ENCODE measurements at places on chromosomes 1 and 21. TPM values are rescaled to one million over a fixed set of nuclear protein-coding genes. Genes with fewer than 3 reads are reported as not detected.
A peak's percentile ranks its signal among the peaks of the same experiment; 100 is the strongest.

The IL20 gene
- total RNA-seq: not detected

The PDZK1IP1 gene
- not detected for total RNA-seq

GRCh38 chr1:40199126-40199525, 37.9 kb downstream of the RLF start:
- DNase-seq: no peak

GRCh38 chr1:94239796-94240195, 2.4 kb upstream of the ARHGAP29 start:
- DNase-seq: no peak

- no peak for DNase-seq
These were observed 344.5 kb downstream of the PDE4B start for GRCh38 chr1:66137235-66137634.

DNA sequence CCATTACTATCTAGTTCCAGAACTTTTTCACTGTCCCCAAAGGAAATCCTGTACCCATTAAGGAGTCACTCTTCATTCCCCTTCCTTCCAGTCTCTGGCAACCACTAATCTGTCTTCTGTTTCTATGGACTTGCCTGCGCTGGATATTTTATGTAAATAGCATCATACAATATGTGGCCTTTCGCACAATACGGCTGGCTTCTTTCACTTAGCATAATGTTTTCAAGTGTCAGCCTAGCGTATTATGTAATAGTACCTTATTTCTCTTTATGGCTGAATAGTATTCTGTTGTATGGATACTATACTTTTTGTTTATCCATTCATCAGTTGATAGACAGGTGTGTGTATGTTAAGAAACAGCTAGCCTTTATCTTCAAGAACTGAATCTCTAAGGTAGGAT, 14.3 kb downstream of the ATF3 start:
- no peak for DNase-seq

- DNase-seq: peak; percentile 83
These were observed 103.9 kb downstream of the ZBTB18 start for GRCh38 chr1:244154872-244155531.

DNA sequence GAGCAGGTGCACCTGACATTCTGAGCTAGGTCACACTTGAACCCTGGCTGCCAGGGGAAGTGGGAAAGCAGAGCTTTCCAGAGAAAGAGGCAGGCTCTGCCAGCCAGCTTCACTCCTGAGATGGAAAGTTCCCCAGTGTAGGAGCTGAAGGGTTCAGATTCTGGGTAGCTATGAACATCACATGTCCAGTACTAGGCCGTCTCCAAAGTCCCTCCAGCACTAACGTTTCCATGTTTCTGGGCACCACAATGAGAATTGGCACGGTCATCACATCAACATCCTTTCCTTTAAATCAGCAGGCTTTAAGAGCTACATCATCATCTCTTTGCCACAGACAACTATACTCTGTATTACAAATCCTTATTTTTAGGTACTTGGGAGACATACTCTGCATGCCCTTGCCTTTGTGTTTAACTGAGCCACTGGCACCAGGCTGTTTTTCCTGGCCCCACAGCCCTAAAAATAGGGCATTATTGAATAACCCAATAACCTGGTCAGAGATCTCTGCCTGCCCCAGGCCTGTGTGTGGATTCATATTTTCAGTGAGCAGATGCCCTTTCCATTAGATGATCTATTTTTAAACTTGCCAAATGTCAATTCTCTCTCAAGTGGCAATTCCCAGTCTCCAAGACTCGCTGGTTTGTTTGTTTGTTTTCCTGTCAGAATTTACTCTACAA, 35.4 kb upstream of the USP24 start:
- no peak for DNase-seq

GRCh38 chr1:206933333-206933945, 11.7 kb upstream of the FCMR start:
- peak; percentile 32 for DNase-seq

GRCh38 chr21:16047904-16048303, 318.1 kb downstream of the USP25 start:
- DNase-seq: no peak

DNA sequence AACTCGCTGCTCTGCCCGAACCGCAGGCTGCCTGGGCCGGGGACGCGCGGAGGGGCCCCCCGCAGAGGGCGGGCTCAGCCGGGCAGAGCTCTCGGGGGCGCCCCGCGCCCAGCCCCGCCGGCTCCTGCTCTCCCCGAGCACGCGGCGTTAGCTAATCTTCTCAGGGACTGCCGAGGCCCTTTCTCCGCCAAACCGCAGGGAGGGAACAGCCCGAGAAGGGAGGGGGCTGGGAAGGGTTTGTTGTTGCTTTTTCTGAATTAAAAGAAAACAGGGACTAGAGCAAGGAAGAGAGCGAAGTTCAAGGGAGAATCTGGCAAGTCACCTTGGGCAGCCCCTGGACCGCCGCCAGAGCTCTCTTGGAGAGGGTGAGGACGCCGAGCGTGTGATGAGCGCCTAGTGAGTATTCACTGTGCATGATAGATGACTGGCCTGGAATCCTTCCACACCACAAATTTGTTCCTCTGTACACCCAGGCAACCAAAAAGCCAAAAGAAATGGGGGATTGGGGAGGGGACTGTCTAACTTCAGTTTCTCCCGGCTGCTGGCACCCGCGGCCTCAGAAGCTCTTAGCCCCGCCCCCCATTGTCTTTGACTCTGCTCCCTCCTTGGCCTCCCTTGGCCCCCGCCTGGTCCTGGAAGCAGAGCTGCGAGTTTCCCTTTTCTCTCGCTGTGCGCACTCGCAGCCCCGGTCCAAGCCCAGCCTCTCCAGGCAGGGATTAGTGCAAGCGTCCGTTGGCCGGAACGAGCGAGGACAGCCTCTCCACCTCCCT, 19.7 kb upstream of the LMX1A start:
- DNase-seq: peak; percentile 99

The OR10J1 gene
- not detected for total RNA-seq

The PRRX1 gene
- total RNA-seq: 1.2 TPM

GRCh38 chr1:237197470-237198425, 155.8 kb downstream of the RYR2 start:
- DNase-seq: no peak

DNA sequence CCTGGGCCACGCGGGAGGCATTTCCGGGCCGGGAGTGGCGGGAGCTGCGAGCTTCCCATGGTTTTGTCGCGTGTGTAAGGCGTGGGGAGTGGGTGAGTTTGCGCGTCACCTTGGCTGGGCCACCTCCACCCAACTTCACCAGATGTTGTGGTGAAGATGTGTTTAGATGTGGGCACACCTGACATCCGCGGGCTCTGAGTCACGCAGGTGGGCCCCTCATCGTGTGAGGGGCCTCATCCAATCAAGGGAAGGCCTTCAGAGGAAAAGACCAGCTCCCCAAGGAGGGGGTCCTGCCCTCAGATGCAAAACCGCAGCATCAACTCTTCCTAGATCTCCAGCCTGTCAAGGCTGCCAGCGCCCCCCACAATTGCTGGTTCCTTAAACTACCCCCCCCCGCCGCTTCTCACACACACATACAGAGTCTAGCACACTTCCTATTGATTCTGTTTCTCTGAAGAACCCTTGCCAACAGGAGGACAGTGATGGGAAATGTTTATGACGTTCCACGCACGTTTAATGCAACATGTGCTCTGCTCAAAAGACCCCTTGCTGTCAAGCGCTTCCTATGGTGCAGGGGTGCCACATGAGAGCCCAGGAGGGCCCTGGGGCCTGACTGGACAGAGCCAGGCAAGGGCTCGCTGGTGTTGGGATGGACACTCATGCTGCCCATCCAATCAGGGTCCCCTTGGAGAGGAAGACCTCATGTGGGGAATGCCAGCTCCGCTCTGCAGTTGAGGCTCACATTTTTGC, 11.9 kb downstream of the ACTRT2 start:
- DNase-seq: no peak

GRCh38 chr1:10623686-10624145, 149.0 kb downstream of the PEX14 start:
- no peak for DNase-seq

DNA sequence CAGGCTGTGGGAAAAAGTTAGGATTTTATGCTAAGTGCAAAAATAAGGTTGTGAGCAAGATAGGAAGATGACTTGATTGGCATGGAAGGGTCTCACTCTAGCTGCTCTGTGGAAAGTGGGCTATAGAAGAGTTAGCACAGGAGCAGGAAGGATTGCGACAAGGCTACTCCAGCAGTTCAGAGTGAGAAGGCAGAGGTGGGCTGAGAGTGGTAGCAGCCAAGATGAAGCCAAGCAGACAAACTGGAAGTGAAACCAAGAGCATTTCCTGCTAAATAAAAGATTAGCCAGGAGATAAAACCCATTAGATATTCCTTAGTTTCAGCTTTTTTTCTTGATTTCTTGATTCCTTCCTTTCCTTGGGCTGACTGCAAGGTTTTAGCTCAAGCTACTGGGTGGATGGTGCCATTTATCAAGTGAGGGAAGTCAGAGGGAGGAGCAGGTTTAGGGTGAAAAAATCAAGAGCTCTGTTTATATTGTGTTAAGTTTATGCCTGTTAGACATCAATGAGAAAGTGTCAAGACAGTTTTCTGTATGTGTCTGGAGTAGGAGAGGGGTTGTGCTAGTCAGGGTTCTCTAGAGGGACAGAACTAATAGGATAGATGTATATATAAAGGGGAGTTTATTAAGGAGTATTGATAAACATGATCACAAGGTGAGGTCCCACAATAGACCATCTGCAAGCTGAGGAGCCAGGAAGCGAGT, 33.1 kb upstream of the ZNF644 start:
- DNase-seq: no peak

DNA sequence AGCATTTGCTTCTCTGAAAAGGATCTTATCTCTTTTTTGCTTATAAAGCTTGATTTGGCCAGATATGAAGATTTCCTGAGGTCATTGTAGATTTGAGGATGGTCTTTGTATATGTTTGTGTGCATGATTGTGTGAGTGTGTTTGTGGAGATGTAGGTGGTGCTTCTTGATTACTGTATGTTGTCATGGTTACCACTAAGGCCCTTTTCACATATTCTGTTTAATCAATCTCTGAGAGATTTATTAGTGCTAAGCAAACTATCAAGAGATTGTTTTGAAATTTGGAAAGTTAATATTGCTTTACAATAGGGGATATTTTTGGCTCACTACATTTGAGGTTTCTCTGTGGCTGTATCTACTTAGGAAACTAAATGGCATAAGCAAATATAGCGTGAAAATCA, 191.7 kb downstream of the S1PR1 start:
- DNase-seq: no peak

- DNase-seq: no peak
These were observed 45.5 kb upstream of the CCDC190 start for GRCh38 chr1:162906485-162906884.

- DNase-seq: no peak
These were observed 357.2 kb downstream of the COL11A1 start for GRCh38 chr1:102751111-102751510.

DNA sequence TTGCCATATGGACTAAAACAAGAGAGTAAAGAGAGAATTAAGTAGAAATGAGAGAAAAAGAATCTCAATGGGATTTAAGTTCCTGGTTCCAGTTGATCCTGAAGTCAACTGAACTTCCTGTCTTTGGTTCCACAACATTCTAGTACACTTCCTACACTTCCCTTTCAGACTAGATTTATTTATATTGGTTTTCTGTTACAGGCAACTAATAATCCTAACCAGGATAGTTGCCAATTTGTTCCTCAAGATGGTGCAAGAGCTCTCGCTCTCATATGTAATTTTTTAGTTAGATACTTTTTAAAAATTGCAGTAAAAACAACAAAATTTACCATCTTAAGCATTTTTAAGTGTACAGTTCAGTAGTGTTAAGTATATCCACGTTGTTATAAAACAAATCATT, 28.8 kb upstream of the TRIM45 start:
- DNase-seq: no peak

The PCP4L1 gene
- not detected for total RNA-seq

GRCh38 chr1:172451002-172451443, 7.2 kb upstream of the PIGC start:
- peak; percentile 37 for DNase-seq

GRCh38 chr1:225822655-225823403, 12.9 kb downstream of the EPHX1 start:
- no peak for DNase-seq

GRCh38 chr1:43774359-43774758, 67.0 kb downstream of the ST3GAL3 start:
- DNase-seq: peak; percentile 62

The C1orf52 gene
- total RNA-seq: 16.4 TPM

DNA sequence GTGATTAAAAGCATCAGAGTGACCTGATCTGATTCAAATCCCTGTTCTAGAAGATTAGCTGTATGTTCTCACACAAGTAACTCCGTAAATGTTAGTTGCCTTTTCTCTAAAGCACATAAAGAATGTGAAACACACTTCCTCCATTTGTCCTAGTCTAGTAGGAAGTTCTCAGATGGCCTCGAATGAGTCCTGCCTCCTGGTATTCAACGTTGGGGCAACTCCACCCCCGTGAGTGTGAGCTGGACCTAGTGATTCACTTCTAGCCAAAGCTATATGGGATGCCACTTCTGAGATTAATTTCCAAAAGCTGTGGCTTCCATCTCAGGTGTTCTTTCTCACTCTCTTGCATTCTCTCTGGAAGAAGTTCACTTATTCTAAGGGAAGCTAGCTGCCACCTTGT, 267.6 kb downstream of the GPATCH2 start:
- DNase-seq: peak; percentile 20

The L1TD1 gene
- not detected for total RNA-seq

- peak; percentile 24 for DNase-seq
These were observed 371.8 kb downstream of the HHAT start for GRCh38 chr1:210700511-210700910.

DNA sequence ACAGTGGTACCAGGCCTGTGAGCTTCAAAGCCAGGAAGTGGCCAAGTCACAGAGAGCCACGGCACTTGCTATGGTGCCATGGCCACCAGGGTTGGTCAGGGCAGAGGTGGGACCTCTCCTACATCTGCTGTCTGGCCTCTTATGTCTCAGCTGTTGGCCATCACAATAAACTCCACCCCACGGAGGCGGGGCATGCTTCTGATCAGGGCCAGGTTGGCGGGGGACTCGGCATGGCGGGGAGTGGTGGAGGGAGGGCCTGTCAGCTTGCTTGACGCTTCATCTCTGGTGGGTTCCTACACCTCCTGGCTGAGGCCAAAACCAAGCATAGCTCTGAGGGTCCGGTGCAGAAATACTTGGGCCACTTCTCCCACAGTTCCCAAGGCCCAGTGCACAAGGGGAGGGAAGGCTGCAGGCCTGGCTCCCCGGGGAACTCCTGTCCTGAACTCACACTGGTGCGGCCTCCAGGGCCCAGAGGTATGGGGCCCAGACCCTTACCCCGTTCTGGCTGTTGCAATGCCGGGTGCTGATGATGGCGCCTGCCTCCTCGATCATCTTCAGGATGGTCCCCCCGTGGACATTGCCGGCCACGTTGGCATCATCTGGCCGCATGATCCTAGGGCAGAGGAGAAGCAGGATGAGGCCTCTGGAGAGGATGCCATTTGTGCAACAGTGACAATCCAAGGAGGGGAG, 44.2 kb downstream of the ACOT7 start:
- DNase-seq: no peak

The CRNN gene
- total RNA-seq: not detected

The SELL gene
- 1.5 TPM for total RNA-seq

Measured in MG63 (cell line).